Dermis microvascular lymphatic vessel endothelial cell (primary cell): ENCODE measurements at places on chromosomes 12 and 14. TPM values are rescaled to one million over a fixed set of nuclear protein-coding genes. Genes with fewer than 3 reads are reported as not detected.

Gene CLEC4A
- 0.38 TPM in 1 of 2 replicates, not detected in the other for total RNA-seq

Gene KRT75
- total RNA-seq = not detected in 2 replicates

Gene MGAT4C
- total RNA-seq = under 0.01 and 0.13 TPM in 2 replicates

Gene GXYLT1
- 14.5 and 16.9 TPM in 2 replicates for total RNA-seq

Gene ADCY6
- 27.2 and 35.7 TPM in 2 replicates for total RNA-seq

Gene BEGAIN
- total RNA-seq = under 0.01 and 0.13 TPM in 2 replicates

Gene KCNMB4
- 0.39 and 0.51 TPM in 2 replicates for total RNA-seq

Gene ATXN2
- total RNA-seq = 10.9 and 19.1 TPM in 2 replicates

Gene SYCP3
- total RNA-seq = under 0.01 TPM in 1 of 2 replicates, not detected in the other

Gene SLCO1B3
- not detected in 2 replicates for total RNA-seq
